Mammary epithelial cell (primary cell): ENCODE measurements at places on chromosomes 3 and 15. TPM values are rescaled to one million over a fixed set of nuclear protein-coding genes. Genes with fewer than 3 reads are reported as not detected.

GRCh38 chr15:78361771-78362506 is 21.8 kb downstream of the CRABP1 start:
- DNase-seq, result no peak

DNA sequence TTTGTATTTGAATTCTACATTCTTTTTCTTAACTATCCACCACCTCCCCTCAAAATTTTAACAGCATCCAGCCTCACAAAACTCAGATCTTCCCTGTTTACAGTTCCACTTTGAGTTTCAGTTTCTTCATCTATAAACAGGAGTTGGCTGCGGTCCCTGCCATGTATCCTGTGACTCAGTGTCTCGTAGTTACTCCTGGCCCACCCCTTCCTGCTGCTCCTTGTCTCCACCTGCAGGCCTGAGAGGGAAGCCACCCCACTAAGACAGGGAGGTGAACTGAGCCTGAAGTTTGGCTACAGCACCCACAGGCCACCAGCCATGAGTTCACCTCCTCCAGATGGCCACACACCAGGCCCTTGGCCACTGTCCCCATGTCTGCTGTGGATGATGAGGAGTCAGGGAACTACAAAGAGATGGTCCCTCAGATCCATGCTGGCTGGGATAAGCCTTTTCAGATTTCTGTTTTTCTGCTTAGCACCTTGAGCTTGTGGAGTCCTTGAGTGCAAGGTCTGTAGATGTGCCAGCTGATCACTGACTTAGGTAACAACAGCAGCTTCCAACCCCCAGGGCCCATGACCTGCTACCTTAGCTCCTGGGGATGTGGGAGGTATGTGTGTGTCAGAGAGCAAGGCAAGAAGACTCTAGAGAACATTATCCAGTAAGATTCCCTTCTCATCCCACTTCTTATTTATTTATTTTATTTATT is 37.5 kb downstream of the CD86 start:
- peak; percentile 37 for DNase-seq

DNA sequence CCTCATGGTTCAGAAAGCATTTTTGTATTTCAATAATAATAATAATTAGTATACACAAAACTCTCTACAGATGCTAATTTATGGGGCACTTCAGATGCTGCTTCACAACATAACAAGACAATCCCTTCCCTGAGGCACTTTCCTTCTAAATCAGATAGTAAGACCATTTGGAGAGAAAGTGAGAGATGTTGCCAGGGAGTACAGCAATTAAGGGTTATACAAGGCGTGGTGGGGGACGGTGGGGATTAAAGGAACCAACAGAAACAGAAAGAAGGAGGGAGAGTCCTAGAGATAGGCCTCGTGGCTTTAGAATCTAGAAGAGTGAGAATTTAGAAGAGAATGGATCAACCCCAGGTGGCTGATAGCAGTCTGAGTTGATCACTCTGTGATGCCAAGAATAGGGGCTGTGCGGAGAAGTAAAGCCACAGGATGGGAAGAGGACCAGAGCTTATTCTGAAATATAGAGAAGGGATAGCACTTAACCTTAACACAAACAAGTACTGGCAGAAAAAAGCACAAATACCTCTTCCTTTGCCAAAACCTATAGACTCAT is 76.9 kb downstream of the ETFA start:
- DNase-seq, result no peak

- DNase-seq, result peak; percentile 98
Observed at GRCh38 chr15:45640616-45641015, 5.8 kb downstream of the SQOR start.

DNA sequence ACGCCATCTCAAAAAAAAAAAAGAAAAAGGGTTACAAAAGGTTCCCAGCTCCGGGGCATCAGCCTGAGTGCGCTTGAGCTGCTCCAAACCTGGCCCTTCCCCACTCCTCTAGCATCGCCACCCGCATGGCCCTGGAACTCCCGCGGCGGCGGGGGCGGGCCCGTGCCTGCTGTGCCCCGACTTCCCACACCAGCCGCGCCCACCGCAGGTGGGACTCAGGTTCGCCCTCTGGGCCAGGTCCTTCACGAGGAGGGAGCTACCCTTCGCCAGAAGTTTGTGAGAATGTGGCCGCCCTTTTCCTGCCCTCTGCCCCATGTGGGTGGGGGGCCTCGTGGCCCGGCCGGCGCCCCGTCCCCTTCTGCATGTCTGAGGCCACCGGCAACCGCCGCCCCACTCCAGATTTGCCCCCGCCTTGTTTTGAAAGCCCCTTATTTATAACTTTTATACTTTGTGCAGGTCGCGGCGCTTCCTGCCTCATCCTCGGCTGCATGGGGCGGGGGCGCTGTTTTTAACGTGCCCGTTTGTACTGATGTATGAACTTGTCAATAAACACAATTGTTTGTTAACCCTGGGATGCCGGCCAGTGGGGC is 507 bp upstream of the JMJD7 start:
- DNase-seq, result no peak

- no peak for DNase-seq
Observed at GRCh38 chr3:42050126-42050525, 41.0 kb upstream of the TRAK1 start.

DNA sequence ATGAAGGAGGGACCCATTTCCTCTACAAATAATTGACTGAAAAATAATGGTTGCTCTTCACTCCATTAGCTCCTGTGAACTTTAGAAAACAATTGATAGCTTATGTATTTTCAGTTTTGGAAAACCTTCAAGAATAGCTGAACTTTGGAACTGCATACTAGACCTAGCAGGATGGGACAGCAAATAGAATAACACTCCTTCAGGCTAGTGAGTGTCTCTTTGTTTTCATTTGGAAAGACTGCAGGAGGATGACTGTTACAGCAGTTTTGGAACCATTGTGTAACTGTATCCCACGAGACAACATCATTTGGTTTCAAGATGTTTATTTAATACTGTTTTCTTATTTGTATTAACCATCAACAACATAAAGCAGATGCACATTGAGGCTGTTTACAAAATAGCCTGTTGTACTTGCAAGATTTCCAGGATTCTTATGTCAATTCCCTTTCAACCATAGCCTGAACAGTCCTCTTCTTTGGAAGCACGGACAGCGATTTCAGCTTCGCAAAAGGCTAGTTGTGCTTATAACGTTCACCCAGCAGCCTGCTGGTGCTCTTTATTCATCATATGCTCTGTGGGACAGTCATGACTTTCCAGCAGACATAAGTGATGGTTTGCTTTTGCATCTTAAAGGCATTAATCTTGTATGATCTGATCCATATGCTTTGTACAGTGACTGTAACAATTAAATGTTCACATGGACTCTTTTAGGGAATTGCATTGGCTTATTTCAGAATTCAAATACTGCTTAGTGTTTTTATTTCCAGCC is 335.5 kb downstream of the IL5RA start:
- no peak for DNase-seq

DNA sequence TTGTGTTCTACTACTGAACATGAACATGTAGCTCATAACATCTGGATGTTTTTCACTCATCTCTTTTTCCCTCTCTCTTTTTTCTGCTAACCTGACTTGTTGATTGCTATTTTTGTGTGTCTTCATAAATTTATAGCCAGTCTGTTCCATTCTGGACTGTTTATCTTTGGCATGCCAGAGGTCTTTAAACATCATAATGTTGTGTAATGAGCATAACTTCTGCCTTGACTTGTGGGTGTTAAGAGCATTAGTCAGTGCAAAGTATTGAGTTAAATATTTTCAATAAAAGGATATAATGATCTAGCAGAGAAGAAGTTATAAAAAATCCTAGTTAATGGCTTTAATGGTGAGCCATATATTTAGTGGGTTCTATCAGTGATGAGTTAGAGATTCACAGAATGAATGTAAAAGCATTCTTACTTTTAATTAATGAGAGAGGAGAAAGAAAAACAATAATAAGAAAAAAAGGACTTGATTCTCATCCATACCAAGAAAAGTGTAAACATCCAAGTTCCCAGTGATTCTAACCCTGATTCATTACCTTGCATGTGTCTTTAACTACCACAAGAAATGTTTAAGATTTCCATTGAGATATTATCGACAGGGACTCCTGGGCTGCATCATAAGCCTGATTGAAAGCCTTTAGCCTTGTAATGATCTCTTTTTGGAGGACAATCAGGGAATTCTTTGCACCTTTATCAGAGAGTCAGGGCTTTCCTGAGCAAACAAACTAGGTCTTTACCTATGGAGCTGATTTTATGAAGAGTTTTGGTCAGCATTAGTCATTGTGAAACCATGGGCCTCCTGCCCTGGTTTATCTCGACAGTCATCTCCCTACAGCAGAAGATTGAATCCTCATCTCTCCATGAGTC is 22.9 kb downstream of the MITF start:
- peak; percentile 82 for DNase-seq

- DNase-seq, result no peak
Observed at GRCh38 chr3:166388321-166388720, 551.1 kb upstream of the BCHE start.

DNA sequence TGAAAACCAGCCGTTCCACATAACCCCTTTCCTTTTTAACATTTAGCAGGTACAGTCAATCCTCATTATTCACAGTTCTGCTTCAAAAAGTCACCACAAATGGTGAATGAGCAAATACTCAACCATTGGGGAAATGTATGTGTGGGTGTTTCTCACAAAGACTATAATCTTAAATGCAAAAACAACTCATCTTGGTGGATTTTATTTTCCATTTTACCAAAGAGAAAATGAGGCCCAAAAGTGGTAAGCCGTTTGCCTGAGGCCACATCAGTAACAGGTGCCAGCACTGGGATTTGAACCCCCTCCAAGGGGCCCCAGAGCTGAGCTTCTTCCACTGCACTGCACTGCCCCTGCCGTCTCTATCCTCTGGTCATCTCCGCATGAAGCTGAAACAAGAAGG is 208.8 kb downstream of the OSBPL10 start:
- no peak for DNase-seq

DNA sequence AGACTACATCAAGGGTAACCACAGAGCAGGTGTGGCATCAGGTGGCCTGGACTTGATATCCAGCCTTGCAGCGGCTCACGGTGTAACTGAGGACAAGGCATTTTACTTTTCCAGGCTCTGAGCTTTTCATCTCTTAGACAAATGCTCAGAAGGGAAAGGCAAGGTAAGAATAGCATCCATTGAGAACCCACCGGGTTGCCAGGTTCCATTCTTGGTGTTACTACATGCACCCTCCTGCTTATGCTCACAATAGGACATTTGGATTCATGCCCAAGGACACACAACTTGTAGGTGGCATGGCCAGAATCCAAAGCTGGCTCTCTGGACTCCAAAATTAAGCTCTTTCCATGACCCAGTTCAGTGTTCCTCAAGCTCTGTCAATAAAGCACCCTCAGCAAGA is 85.5 kb downstream of the CCNL1 start:
- DNase-seq, result no peak

DNA sequence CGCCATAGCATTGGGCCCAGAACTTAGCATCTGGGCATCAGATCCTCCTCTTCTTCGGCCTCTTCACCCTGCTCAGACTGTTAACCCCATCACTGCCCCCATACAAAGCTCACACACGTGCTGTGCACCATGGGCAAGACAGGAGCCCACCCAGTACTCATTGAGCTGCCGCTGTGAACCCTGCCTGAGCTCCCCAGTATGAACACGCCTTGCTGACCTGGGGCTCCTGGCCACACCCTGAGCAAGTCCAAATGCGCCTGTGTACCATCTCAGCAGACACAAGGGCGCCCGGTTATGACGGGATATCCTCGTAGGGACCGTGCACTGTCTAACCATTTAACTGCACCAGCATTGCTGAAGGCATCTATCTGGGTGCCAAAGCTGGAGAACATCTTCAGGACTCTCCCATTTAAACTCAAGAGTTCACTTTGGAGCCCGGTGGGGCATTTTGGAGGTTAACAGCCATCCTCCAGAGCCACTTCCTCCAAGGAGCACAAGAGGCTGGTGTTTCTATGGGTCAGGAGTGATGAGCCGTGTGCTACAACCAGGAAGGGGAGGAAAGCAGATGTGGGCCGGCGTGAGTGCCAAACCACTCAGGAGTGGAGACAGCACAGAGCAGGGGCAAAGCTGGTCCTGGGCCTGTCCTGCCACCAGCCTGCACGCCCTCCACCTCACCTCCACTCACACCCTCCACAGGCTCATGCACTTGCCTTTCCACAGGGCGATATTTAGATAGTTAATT is 12.1 kb downstream of the PRR23E start:
- no peak for DNase-seq

DNA sequence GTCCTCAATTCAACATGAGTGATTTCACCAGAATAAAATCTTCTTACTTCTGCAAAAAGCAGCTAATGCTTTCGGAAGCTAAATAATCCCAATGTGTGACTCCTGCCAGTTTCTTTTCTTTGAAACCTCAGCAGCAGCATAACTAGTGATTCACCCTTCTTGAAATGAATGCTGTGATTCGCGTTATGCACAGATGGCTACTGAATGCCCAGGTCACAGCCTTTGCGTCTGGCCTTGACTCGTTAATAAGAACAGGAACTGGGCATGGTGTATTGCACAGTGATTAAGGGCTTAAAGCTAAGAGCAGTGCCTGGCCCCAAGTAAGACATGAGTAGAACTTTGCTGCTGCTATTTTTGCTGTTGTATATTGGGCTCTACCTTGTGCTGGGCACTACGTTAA is 19.0 kb downstream of the CGNL1 start:
- DNase-seq, result peak; percentile 52

GRCh38 chr3:112973325-112974177 is 1.4 kb downstream of the CD200R1 start:
- no peak for DNase-seq

GRCh38 chr3:27081992-27082607 is 287.1 kb downstream of the NEK10 start:
- DNase-seq, result no peak

- peak; percentile 11 for DNase-seq
Observed at GRCh38 chr15:37682304-37682703, 252.1 kb upstream of the TMCO5A start.

The CCDC80 gene
- 56.8 TPM for total RNA-seq

The CASR gene
- total RNA-seq, result not detected in 2 replicates

The CHRNA7 gene
- not detected in 2 replicates for total RNA-seq

The PAQR5 gene
- 1.5 TPM for total RNA-seq

The OR5K2 gene
- not detected in 2 replicates for total RNA-seq

The TRAIP gene
- 4.9 and 12.6 TPM in 2 replicates for total RNA-seq

The UBAP1L gene
- total RNA-seq, result 2.3 TPM in 2 replicates

The PPCDC gene
- total RNA-seq, result 8.2 TPM

The ISL2 gene
- 0.16 TPM in 1 of 2 replicates, not detected in the other for total RNA-seq
